ENCODE measurements at places on chromosomes 3 and 15. TPM values are rescaled to one million over a fixed set of nuclear protein-coding genes. Genes with fewer than 3 reads are reported as not detected.

DNA sequence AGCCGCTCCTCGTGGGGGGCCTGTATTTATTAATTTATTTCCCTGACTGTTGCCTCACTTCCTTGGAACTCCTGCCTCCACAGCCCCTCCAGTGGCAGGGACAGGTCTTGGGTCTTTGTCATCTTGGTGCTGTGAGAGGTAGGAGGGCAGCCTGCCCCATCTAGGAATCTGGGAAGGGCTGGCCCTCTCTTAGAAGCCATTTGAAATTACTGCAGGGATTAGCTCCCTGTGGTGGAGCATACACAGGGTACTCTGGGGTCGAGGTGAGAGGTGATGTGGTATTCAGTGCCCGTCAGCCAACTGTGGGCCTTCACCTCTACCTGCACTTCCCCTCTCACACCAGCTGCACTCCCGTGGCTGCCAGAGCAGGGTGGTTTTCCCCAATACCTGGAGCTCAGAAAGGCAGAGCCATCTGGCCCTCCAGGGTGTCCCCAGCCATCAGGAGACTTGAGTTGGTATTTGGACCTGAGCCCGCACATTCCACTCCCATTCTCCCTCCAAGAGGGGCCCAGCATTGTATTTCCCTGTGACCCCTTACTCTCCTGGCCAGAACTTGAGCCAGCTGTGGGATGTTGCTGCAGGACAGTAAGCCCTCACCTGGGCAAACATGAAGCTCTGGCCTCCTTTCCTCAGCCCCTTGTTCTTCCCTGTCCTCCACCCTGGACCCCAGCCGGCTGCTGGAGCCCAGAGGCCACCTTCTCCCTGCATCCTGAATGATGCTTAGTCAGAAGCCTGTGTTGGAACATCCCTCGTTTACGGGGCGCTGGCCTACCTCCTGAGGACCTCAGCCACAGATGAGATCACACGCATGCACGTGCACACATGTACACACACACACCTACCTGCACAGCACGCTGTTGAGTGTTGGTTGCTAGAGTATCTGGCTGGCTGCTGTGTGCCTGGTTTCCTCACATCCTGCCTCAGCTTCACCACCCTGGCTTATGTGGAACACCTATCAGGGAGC, 2.0 kb upstream of the JMJD7 start:
- DNase-seq = no peak

GRCh38 chr3:109195815-109196214, 59.3 kb downstream of the C3orf85 start:
- no peak for DNase-seq

DNA sequence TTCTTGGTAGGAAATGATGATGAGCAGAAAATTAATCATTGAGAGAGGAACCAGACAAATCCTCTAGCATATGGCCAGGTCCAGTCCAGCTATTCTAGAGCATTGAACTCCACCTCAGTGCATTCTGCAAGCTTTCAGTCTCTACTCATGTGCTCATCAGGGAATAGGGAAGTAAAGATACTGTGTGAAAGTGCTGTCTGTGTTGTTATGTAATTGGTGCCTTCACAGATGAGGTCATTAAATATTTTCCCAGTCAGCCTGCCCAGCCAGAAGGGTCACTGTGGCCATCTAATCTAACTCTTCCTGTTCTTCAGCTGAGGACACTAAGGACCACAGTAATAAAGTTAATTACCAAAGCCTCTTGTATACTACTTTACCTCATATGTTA, 28.2 kb downstream of the C3orf62 start:
- DNase-seq = no peak

DNA sequence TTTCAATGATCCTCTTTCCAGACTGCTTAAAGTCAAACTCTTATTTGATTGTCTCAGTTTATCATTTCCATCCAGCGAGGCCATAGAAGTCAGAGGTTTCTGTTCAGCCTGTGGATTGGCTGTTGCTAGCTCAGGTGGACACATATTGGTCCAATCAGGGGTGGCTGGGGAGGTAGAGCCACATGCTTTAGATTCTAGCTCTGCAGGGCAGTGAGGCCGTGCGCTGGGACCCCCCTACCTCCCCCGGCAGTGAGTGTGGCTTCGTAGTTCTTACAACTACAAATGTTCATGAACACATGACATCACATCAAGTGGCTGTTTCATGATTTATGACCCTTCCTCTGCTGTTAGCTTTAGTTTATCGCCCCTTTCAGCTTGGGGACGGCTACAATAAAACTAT, 18.0 kb downstream of the APOD start:
- DNase-seq = no peak

- no peak for DNase-seq
These were observed 47.2 kb downstream of the PPARG start for GRCh38 chr3:12336099-12336498.

GRCh38 chr3:73657186-73657585, 32.4 kb upstream of the PDZRN3 start:
- DNase-seq = no peak

GRCh38 chr15:63454503-63455211, 49.7 kb upstream of the USP3 start:
- DNase-seq = no peak

- DNase-seq = peak; percentile 33
These were observed 844 bp upstream of the PFN2 start for GRCh38 chr3:149971403-149972075.

DNA sequence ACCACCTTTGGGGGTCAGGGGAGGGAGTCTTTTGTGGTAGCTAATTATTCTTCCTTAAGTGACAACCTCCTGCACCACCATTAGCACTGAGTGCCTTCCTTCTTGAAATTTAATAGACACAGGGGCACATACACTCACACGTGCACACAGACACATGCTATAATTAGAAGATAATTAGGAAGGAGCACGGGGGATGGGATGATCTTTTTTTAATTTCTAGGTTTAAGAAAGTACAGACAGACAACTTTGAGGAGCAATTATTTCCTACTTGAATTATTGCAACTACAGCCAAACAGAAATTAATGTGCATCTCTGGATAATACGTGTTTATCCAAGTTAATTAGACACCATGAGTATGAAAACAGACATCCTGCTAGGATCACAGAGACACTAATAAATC, 44.8 kb upstream of the GUCA1C start:
- no peak for DNase-seq

- DNase-seq = no peak
These were observed 10.3 kb downstream of the SKIL start for GRCh38 chr3:170367797-170368196.

DNA sequence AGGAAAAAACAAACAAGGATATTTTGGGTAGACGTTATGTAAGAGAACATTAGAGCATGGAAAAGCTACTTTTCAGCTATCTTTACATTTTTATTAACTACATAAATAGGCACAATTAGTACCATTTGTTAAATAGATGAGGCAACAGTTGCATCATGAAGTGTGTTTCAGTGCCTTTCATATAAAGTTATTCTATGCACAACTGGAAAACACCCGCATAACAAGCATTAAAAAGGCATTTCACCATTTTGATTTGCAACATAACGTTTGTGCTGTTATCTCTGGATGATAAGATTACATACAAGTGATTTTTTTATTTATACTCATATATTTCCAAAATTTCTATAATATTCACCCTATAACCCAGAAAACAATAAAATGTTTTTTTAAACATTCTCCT, 69.5 kb downstream of the CBLB start:
- no peak for DNase-seq

DNA sequence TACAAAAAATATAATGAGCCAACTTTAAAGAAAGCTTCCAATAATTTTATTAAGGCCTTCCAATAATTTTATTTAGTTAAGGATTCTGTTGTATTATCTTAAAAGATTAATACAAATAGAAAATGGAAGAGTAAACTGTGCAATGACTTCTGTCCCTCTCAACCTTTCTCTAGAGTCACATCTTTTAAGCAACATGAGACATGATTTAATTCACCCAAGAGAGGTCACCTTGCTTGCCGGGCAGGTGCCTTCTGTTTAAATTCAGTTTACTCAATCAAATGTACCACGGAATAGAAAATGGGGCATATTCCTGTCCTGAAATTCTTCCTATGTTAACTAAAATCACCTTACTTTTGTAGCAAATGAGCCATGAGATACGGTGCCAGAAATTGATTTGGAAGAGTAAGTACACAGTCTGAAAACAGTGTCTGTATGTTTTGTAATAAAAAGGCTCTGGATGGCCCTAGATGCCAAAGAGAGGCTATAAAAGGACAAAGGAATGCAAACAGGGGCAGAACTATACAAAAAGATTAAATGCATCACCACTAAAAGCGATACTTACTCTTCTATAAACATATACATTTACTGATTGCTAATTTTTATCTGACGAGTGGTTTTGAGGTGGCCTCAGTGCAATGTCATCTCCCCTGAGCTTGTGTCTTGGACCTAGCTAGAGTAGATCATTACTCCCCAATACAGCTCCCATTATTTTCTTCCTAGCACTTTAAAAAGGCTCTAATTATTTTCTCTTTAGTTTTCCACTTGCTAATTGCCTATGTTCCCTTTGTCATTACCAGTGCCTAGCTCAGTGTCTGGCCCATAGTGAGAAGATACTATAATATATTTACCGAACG, 134.0 kb downstream of the FHIT start:
- no peak for DNase-seq

DNA sequence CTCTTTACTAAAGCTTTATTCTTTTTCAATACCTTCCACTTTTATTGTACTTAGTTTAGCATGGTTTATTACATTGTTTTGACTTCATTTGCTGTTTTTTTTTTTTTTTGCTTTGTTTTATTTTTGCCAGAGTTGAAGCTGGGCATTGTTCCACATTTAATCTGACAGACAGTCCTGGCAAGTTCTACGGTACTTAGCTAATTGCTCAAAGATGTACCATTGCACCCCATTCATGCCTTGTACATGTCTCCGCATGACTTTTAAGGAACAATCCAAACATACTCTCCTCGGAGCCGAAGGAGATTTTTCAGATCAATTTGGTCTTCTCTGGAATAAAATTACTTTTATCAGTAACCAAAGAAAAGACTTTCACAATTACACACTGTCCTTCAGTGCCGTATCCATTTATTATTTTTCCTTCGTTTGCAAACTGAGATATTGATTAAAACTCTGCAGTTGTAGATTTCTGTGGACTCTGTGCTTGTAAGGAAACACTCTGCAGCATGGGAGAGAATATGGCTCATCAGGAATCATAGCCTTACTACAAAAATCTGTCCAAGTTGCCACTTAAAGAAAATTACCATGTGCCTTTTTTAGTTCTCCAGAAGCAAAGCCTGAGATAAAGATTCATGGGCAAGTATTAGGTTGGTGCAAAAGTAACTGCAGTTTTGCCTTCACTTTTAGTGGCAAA, 952.0 kb downstream of the AGBL1 start:
- DNase-seq = no peak

GRCh38 chr15:95595759-95596158, 734.7 kb upstream of the NR2F2 start:
- no peak for DNase-seq

GRCh38 chr3:13163848-13164382, 90.7 kb upstream of the IQSEC1 start:
- no peak for DNase-seq

- no peak for DNase-seq
These were observed 136.4 kb downstream of the SST start for GRCh38 chr3:187533797-187534196.

- no peak for DNase-seq
These were observed 409.0 kb downstream of the VPS13C start for GRCh38 chr15:61651267-61651666.

DNA sequence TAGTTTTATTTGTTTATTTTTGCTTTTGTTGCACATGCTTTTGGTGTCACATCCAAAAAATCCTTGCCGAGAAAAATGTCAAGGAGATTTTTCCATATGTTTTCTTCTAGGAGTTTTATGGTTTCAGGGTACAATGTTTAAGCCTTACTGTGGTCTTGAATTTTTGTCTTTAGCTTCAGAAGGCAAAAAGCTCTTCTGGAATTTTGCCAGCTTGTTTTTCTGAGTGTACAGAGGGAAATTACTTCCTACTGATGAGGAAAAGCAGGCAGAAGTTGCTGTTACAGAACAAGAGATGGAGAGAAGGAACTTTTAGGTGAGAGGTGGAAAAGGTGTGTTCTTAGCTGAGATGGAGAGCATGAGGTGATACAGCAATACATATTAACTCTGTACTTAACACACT, 59.6 kb downstream of the UBE2E2 start:
- no peak for DNase-seq

- no peak for DNase-seq
These were observed 121.5 kb downstream of the DNAJB8 start for GRCh38 chr3:128345196-128345595.

DNA sequence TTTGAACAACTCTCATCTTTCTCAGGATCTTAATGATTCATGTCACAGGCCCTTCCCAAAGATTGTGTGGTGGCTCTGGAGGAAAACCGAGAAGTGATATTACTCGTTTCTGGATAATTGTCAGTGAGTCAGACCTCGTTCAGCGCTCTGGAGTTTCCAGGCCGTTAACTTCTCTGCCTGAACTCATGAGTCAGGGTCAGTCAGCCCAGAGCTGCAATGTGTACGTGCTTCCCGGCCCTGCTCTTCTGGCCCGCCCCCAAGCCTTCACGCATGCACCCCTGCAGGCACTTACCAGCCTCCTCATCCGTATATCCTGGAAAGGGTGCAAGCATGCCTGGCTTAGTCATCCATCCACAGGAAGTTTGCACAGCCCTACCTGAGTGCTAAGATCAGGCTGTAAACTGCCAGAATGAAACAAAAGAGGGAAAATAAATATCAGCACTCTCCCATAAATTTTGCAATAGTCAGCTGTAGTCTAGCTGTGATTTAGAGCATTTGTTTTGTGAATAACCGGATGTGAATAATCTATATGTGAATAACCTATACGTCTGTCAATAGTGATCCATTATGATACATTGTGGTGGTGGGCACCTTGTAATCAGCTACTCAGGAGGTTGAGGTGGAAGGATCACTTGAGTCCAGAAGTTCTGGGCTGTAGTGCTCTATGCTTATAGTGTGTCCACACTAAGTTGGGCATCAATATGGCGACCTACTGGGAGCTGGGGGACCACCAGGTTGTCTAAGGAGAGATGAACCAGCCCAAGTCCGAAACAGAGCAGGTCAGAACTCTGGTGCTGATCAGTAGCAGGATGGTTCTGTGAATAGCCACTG, 35.3 kb upstream of the SEMA4B start:
- DNase-seq = peak; percentile 65

- DNase-seq = peak; percentile 89
These were observed at the start of gene ABHD6 for GRCh38 chr3:58237238-58237940. Gene ABHD6, plus strand, starts transcription at chr3:58237792. Its CDS starts 18,795 bp downstream, at chr3:58256587.

SETD2 gene
- total RNA-seq = 48.7 TPM

PAQR9 gene
- total RNA-seq = not detected

AMOTL2 gene
- total RNA-seq = not detected

MAGEL2 gene
- total RNA-seq = not detected

SPINK8 gene
- total RNA-seq = not detected

ROPN1 gene
- total RNA-seq = not detected

XCR1 gene
- not detected for total RNA-seq

KCNMB2 gene
- total RNA-seq = not detected

NANOGP8 gene
- not detected for total RNA-seq

IQCF5 gene
- not detected for total RNA-seq

LOXL1 gene
- 2.5 TPM for total RNA-seq

CNTN4 gene
- 0.62 TPM for total RNA-seq

Data from activated T-cell treated with anti-CD3 and anti-CD28 coated beads, Interleukin-2, amount 50 U/mL, for 72 hours (primary cell).